Stimulated activated CD8-positive, alpha-beta memory T cell treated with anti-CD3 and anti-CD28 coated beads, Interleukin-4, amount 100 ng/mL, for 4 hours (primary cell): ENCODE measurements at places on chromosomes 16 and 17.

GRCh38 chr16:71564335-71564967 lies 12.4 kb downstream of the TAT start:
- no peak for DNase-seq

DNA sequence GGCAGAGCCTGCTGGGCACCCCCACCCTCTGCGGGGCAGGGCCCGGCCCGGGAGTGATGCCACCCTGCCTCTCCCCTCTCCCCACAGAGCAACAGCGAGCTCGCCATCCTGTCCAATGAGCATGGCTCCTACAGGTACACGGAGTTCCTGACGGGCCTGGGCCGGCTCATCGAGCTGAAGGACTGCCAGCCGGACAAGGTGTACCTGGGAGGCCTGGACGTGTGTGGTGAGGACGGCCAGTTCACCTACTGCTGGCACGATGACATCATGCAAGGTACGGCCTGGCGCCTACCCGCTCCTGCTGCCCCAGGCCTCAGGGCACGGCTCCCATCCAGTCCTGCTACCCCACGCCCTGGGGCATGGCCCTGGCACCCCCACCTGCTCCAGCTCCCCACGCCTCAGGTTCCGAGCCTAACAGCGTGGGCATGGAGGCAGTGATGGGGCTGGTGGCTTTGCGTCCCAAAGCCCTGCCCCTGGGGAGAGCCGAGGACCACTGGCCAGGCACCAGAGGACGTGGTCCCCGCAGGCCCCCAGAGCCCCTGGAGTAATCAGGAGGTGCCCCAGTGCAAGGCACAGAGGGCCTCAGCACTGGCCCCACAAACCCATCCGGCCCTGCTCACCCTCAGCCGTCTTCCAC lies 38.4 kb downstream of the TSC2 start:
- no peak for DNase-seq

DNA sequence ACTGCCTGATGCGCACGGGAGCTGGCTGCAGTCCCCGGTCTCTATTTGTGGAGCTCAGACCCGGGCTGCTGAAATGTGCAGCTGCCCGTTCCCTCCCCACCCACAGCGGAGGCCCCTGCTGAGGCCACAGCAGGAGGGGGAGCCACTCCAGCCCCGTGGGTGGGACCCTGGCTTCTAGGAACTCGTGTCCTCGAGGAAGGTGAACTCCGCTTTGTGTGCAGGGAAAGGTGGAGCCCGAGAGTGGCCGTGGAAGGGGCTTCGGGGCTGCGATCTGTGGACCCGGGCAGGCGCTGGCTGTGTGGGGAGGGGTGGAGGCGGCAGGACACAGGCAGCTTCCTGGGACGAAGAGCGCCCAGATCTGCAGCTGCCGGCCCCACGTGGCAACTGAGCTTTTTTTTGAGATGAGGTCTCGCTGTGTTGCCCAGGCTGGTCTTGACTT lies 2.9 kb downstream of the CCDC154 start:
- DNase-seq, result no peak

DNA sequence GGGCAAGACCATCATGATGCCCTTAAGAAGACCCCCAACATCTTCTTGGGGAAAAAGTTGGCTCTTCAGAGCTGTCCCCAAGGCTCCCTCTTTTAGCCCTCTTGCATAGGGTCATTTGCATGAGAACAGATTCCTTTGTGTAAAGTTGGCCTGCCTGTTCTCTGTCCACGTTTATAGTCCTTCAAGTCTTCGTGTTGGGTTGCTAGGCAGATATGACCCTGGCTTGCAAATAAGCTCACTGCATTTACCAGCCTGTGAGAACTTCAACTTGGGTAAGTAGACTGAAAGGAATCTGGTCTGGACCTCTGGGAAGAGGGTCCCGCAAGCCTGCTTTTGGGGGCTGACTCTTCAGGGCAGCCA lies 2.9 kb downstream of the ARSG start:
- DNase-seq, result no peak

GRCh38 chr16:57698812-57699405 lies 4.3 kb downstream of the DRC7 start:
- no peak for DNase-seq

DNA sequence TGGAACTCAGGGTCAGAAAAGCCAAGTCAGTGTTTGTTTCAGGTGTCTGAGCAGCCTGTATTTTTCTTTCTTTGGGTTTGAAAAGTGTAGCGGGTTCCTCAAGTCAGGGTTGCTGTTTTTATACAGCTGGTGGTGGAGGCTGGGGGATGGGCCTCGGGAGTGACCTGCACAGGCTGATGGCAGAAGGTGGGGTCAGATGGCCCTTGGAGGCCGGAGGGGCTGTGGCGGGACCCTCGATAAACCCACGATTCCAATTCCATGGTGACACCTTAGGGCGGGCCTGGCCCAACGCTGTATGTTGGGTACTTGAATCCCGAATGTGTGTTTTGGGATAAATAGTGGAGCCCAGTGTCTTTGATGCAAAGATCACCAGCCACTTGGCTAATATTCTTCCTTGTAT lies 28.7 kb downstream of the COX4I1 start:
- DNase-seq, result no peak

DNA sequence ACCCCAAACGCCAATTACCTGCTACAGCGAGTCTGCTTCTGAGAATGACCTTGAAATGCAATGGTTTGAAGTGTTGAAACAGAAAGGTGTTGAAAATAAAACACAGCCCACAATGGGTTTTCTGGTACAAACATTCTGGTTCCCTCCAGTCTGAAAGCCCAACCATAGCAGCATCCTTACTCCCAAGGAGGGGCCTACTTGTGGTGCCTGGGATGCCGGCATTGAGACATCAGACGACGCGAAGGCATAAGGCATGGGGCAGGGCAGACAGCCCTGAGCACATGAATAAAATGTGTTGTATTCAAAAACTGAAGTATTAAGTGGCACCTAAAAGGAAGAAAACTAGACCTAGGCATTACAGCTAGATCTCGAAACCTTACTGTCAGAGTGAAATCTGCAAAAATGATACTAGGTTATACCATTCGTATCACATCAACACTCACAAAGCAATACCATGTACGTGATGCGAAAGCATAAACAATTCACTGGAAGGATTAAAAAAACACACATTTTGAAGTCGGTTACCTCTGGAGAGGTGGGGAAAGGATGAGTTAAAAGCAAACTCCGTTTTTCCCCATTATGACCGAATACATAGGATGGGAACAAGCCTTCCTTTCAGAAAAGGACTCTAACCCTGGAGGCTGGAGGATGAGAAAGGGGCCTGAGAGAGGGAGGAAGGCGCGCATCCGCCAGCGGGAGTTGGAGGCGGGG lies 702 bp downstream of the NUDT21 start:
- DNase-seq, result no peak

DNA sequence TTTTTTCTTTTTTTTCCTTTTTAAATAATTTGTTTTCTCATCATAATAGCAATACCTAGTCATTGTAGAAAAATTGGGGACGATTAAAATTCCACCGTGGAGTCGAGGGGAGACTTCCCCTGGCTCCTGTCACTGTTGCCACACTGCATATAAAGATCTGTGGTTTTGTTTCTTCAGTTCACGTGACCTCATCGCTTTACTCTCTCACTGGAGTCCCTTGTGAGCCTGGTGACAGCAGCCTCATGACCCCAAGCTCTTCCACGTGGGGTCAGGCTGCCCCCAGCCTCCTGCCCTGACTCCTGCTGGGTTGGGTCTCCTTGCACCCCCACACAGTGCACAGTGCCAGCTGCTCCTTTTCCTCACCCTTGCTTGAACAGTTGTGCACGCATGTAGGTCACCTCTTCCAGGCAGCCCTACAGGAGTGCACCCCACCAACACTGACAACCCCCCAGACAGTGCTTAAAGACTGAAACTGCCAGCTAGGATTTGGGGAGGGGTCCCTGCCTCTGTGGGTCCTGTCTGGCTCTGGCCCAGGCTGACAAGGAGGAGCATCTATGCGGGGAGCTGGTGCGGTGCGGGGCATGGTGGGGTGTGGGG lies 7.3 kb upstream of the METRNL start:
- DNase-seq, result no peak

DNA sequence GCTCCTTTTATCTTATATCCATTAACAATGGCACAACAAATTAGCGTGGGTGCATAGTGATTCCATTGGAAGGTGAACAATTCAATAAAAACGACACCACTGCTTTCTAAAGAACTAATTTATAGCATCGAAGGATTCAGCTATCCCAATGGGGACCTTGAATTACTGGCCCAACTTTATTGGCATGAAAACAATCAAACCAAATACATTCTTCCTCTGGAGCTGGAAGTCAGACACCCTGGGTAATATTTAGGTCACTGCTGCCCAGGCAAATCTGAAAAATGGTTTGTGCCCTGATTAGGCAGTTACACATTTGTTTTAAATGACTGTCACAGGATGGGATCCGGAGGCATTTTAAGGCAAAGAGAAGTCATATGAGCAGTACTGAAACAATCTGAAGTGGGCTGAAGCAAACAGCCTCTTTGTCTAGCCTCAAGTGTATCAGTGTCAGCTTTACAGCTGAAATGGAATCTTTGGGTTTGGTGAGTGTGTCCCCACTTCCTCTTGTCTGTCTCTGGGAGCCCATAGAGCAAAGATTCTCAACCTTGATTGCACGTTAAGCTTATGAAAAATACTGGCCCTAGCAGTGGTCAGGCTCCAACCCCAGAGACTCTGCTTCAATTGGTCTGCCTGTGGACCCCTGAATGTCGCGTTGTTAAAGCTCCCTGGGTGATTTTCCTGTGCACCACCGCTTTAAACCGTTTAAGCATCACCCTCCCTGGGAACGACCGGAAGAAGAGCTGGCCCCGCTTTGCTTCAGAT lies 30.3 kb downstream of the CDK5R1 start:
- DNase-seq, result no peak

GRCh38 chr17:2683912-2684311 lies 27.7 kb downstream of the CLUH start:
- DNase-seq, result no peak

DNA sequence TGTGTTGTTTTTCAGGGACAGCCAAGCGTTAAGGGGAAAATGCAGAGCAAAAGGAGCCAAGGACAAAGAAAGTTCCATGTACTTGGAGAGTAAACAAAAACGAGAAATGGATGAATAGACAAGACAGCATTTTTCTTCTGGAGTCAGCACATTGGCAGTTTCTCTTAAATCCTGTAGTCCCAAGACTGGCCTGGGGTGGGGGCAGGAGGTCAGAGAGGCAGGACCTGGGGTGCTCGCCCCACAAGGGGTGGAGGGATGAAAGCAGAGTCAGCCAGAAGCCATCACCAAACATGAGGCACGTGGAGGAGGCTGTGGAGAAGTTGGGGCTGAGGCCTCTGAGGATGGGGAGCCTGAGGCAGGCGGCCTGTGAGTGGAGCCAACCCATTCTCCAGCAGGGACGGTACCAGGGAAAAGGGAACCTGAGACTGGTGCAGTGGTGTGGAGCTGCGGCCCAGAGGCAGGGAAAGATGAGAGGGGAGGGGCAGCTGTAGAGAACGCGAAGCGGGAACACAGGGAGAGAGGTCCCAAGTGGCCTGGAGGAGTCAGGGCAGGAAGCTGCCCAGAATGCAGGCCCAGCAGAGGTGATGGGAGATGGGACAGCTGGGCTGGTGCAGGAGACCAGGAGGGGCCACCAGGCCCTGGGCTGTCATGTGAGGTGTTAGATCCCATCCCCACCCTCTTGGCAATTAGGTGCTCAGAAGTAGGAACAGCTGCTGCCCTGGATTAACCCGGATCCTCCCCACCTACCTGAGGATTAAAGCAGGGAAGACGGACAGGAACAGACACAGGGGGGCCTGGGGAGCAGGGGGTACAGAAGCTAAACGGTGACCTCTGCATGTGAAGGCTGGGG lies 3.3 kb downstream of the TLCD3B start:
- DNase-seq, result no peak

- no peak for DNase-seq
These were observed 129.4 kb downstream of the TANGO6 start for GRCh38 chr16:68972720-68973119.

DNA sequence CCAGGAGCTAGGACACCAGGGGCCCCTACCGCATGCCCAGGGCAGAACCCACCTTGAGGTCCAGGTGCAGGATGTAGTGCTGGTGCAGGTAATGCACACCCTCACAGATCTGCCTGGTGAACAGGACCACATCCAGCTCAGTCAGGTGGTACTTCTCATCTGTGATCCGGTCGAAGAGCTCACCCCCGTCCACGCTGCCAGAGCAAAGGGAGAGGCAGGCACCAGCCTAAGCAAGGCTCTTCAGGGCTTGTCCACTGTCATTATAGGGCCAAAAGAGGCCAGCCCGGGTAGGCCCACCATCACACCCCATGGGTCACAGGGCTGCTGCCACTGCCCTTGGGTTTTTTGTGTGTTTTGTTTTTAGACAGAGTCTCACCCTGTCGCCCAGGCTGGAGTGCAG lies 21.0 kb downstream of the MYLK3 start:
- no peak for DNase-seq

DNA sequence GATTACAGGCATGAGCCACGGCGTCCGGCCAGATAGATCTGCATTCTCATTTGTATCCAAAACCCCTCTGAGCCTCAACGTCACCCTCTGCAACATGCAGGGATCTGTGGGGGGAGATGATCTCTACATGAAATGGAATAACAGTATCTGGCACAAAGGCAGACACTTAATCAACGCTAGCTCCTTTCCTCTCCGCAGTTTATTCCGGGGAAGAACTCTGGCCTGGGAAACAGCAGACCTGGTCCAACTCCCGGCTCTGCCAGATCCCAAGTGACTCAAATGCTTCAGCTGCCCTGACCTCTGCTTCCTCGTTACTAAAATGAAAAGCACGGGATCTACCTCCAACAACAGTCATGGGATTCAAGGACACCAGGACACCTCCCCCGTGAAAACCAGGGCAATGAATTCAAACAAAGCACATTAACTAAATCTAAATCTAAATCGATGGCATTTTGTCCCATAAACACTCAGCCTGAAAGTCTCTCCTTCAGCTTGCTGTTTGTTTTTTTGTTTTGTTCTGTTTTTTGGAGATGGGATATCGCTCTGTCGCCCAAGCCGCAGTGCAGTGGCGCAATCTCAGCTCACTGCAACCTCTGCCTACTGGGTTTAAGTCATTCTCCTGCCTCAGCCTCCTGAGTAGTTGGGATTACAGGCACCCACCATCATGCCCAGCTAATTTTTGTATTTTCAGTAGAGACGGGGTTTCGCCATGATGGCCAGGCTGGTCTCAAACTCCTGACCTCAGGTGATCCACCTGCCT lies 78.2 kb downstream of the NXN start:
- DNase-seq, result no peak

- no peak for DNase-seq
These were observed 754 bp upstream of the SLFN11 start for GRCh38 chr17:35373984-35374765.

- DNase-seq, result no peak
These were observed 67.5 kb upstream of the KCTD5 start for GRCh38 chr16:2614761-2615191.

GRCh38 chr17:74525465-74525725 lies 5.9 kb downstream of the CD300LB start:
- no peak for DNase-seq
